Foreskin fibroblast (primary cell): ENCODE measurements at places on chromosomes 3 and 15.

DNA sequence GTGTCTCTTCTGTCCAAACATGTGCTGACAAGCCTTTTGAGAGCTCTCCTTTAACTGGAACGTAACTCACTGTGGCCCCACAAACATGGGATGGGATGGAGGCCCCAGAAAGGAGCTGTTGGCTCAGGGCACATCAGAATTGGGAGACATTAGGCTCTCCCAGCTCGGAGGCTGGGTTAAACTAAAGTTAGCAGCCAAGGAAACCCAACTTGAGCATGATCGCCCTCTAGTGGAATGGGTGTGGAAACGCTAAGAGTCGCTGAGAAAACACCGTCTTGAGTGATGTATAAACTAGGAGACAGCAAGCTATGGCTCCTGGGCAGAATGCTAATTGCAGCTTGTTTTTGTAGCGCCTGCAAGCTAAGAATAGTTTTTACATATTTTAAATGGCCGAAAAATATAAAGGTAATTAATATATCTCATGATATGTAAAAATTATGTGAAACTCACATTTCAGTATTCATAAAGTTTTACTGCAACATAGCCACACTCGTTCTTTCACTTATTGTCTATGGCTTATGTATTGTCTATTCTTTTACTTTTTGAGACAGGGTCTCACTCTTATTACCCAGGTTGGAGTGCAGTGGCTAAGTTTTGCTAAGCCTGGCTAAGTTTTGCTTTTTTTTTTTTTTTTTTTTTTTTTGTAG, 138.8 kb upstream of the HACD2 start:
- DNase-seq = peak; percentile 59

DNA sequence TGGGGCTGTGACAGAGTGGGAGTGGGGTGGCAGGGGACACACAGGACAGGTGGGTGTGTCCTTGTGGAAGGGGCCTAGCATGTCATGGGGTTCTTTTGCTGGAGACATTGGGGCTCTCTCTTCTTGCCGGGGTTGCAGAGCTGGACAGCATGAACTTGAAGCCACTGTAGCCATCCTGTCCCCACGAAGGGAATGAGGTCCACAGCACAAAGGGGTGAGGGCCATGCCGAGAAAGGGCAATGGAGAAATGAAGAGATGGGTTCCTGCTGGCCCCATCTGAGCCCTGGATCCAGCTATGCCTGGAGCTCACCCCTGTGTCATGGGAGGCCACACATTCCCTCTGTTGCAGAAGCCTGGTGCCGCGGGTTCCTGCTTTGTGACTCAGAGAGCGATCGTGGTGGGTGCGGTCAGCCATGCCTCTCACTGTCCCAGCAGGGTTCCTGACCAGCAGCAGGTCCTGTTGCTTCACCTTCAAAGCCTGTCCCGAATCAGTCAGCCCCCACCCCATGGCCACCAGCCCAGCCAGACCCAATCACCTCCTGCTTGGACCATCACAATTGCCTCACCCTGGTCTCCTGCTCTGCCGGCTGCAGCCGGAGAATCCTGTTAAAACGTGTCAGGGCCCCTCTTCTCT, 50.0 kb downstream of the DNAJB8 start:
- peak; percentile 83 for DNase-seq

DNA sequence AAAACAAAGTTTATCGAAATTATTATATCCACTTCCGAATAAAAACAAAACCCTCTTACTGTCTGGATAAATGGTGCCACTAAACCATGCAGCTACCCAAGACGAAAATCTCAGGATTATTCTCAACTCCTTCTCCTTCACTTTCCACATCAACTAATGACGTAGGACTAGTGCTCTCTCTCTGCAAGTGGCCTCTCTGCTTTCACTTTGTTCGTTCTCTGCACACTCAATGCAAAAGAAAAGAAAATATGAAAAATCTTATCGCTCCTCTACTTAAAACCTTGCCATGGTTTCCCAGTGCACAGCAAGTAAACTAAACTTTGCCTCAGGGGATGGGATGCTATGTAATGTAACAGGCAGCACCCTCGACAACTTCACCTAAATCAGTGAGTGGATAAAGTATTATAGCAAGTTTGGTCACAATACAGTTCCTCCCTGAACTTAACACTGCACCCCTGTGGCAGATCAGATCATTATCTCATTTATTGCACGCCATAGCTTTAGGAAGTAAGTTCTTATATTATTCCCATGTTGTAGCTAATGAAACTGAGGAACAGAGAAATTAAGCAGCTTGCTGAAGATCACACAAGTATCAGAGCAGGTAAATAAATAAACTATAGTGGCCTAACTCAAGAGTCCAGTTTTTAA, 262.7 kb upstream of the GADL1 start:
- DNase-seq = no peak

DNA sequence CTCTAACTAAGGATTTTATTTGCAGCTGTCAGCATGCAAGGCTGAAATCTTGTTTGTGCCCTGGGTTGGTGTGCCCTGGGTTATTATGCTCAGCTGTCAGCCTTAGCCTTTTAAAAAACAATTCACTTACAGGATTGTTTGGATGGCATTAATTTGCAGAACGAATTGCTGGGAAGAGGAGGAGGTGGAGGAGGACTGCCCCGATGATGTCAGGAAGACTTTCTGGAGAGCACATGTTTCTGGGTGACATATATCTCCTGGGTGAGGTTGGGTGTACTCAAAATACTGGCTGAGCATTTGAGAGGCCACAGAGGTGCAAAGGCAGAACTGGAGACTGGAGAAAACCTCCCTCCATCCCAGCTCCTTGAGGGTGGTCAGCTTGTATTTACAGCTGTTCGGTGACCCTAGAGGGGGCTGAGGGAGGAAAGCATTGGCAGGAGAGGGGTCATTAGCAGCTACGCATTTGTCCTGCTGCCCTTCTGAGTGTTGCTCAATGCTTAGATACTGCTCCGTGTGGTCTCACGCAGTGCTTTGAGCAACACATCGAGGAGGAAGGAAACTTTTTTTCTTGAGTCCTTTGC, 59.8 kb upstream of the PSMD6 start:
- peak; percentile 63 for DNase-seq

- no peak for DNase-seq
Observed at GRCh38 chr3:49769286-49769915, 16.9 kb downstream of the IP6K1 start.

GRCh38 chr3:121648219-121648958, 12.3 kb downstream of the HCLS1 start:
- no peak for DNase-seq

DNA sequence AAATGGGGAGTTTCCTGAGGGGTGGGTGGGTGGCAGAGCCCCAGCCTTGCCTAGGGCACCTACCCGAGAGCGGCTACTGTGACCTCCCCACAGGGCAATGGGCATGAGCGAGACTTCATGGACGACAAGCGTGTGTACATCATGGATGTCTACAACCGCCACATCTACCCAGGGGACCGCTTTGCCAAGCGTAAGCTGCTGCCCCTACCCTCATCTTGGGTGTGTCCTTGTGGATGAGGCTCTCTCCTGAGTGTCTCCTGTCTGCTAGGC, 22.6 kb downstream of the HDAC11 start:
- no peak for DNase-seq

DNA sequence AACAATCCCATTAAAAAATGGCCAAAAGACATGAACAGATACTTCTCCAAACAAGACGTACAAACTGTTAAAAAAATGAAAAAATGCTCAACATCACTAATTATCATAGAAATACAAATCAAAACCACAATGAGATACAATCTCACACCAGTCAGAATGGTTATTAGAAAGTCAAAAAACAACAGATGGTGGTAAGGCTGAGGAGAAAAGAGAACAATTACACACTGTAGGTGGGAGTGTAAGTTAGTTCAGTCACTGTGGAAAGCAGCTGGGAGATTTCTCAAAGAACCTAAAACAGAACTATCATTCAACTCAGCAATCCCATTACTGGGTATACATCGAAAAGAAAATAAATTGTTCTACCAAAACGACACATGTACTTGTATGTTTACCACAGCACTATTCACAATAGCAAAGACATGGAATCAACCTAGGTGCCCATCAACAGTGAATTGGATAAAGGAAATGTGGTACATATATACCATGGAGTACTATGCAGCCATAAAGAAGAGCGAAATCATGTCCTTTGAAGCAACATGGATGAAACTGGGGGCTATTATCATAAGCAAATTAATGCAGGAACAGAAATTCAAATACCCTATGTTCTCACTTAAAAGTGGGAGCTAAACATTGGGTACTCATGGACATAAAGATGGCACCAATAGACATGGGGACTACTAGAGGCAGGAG, 51.5 kb downstream of the MYO1E start:
- no peak for DNase-seq

- DNase-seq = no peak
Observed at GRCh38 chr3:23341147-23341838, 138.2 kb downstream of the UBE2E2 start.

DNA sequence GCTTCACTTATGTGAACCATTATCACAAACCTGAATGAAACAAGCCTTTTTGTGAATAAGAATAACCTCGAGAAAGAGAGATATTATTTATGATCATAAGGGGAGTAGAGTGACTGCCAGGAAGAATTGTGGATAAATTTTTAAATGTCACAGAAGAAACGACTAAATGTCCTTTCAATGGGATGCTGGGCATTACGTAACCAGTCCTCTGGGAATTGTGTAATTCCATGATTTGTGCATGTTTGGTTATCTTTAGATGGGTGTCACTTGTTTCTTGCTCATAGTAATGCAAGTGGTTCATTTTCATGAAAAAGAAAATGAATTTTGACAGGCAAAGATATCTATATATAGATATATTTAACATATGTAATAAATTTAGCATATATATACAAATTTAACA, 379.5 kb upstream of the AGTR1 start:
- DNase-seq = peak; percentile 21

- DNase-seq = no peak
Observed at GRCh38 chr3:142226474-142226873, 1.1 kb upstream of the GK5 start.

DNA sequence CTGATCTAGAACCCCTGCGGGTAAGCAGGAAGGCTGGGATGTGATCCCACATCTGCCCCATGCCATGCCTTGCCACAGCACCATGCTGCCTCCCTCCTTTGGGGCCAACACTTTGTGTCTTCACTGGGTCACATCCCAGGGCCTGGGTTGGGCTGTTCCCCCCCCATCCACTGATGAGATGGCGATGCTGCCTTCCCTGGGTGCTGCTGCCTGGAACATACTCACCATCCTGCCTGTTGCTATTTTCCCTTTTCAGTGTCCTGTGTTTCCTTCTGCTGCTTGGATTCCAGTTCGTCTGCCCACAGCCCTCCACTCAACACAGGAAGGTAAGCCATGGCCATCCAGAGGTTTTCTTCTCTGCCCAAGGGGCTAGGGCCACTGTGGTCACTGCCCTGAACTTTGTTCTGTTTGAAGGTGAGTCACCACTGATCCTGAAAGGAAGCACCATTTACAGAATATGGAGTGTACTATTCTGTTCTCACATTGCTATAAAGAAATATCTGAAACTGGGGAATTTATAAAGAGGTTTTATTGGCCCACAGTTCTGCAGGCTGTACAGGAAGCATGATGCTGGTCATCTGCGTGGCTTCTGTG, 39.4 kb downstream of the THSD4 start:
- DNase-seq = peak; percentile 15

- peak; percentile 67 for DNase-seq
Observed at GRCh38 chr3:143668924-143669790, 179.1 kb downstream of the SLC9A9 start.

DNA sequence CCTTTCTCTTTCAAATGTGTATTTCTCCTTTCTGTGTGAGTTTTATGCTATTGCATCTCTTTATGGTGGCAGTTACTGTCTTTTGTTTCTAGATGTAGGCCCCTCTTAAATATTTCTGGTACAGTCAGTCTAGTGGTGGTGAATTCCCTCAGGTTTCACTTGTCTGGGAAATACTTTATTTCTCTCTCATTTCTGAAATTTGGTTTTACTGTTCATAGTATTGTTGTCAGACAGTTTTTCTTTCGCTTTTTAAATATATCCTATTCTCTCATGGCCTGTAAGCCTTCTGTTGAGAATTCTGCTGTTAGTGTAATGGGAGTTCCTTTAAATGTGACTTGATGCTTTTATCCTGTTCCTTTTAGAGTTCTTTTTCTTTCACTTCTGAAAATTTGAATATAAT, 874.0 kb downstream of the PLOD2 start:
- DNase-seq = no peak

DNA sequence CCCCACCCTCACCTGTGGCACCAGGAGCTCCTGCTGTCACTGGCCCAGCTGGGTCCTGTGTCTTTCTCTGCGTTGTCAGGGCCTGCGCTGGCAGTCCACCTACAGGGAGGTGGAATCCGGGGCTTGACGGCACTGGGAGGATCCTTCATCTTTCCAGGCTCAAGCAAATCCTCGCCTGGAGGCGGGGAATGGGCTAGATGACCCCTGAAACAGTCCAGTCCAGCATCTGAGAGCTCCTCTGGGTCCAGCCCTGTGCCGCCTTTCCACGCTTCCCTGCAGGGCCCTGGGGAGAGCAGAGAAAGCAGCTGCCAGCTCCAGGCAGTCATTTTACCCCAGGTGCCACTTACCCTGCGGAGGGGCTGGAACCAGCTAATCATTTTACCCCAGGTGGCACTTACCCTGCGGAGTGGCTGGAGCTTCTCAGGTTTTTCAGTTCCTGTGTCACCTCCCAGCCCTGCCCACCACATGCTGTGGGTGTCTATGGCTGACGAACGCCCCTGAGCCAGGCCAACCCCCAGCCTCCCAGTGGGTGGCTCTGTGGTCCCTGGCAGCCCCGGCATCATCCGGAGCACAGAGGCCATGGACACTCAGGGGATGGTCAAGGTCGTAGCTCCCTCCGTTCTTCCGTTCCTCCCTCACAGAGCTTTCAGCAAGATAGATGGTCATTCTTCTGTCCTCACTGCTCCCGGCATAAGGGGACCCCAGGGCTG, 17.9 kb upstream of the ADIPOQ start:
- DNase-seq = no peak

- no peak for DNase-seq
Observed at GRCh38 chr3:177481329-177481728, 284.0 kb upstream of the TBL1XR1 start.

- no peak for DNase-seq
Observed at GRCh38 chr3:20232906-20233780, 47.1 kb upstream of the SGO1 start.

DNA sequence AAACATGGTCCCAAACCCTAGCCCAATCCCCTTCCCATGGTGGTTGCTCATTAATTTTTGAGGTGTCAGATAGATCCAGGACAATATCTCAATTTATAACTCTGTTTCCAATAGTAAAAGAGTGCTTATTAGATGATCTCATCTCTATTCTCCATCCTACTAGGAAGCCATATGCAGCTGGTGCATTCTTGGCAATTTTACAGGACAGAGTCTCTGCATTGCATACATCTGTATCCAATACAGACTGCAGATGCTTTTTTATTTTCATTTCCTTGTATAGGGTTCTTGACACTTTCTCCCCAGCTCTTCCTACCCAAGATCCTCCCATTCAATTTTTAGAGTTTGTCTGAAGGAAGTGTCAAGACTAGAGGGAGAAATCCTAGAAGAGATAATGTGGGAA, 194.8 kb upstream of the DPH6 start:
- peak; percentile 84 for DNase-seq

DNA sequence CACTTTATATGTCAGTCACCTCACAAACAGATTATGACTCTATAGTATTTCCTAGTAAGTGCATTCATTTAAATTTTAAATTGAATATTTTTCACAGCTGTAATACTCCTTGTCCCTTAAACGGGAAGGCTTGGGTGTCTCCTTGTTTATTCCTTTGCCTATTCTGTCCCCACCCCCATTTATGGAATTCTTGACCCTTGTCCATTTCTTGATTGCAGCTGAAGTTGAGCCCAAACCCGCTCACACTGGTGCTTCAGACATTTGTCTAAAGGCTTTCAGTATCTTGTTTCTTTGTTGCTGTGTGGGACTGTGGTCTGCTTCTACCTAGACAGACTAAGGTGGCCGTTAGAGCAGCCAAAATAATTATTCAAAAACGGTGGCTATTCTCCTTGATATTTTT, 449.7 kb downstream of the FOXP1 start:
- no peak for DNase-seq

GRCh38 chr15:64493641-64494040, 33.3 kb downstream of the ZNF609 start:
- no peak for DNase-seq
